ENCODE measurements at places on chromosomes 12 and 14. TPM values are rescaled to one million over a fixed set of nuclear protein-coding genes. Genes with fewer than 3 reads are reported as not detected.
A peak's percentile ranks its signal among the peaks of the same experiment; 100 is the strongest.

DNA sequence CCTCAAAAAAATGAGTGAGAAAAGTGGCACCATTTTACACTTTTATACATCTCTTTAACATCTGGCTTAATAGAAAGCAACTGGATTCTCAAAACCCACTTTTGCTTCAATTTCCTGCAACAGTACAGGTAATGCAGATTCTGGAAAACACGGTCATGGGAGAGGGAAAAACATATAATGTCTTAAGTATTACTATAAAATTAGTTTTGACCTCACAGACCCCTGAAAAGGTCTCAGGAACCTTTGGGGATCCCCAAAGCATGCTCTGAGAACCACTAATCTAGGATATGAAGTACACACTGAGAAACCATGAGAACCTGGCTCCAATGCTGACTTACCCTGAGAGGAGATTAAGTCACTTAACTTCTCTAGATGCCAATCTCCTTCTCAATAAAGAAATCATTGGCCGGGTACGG is 64.7 kb downstream of the PPP2R5E start:
- DNase-seq, result no peak

- no peak for DNase-seq
These were observed 321.4 kb upstream of the LRFN5 start for GRCh38 chr14:41285186-41285748.

DNA sequence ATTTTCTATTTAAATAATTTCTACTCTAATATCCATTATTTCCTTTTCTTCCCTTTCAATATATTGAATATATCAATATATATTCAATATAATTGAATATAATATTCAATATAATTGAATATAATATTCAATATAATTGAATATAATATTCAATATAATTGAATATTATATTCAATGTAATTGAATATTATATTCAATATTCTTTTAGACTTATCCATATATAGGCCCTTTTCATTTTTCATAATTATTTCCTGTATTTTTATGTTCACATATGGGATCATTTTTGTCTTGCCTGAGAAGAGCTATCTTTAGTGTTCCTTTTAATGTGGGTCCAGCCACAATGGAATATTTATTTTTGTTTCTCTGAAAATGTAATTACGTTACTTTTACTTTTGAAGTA is 88.9 kb upstream of the ESRRB start:
- DNase-seq, result no peak

DNA sequence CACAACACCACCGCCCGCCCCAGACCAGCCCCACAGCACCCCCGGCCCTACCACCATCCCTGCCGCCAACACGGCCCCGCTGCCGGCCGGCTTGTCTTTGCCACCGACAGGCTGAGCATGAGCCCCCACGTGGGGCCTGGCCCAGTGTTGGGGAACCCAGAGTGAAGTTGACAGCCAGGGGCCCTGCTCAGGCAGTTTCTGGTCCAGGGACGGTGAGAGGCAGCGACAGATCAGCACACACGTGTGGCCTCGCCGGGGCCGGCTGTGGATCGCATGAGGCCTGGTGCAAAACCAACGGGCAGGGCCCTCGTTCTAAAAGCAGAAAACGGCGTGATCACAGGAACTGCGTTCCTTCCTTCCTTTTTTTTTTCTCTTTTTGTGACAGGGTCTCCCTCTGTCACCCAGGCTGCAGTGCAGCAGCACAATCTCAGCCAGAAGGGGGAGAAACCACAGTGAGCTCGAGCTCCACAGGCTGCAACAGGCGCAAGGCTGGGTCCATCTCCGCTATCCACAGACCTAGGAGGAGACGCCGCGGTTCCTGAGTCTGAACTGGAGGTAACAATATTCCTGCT is 50.5 kb upstream of the FBRSL1 start:
- DNase-seq, result no peak

GRCh38 chr14:71659159-71659558 is 273.1 kb upstream of the RGS6 start:
- DNase-seq, result no peak

GRCh38 chr12:54272214-54272613 is 7.7 kb downstream of the CBX5 start:
- no peak for DNase-seq

DNA sequence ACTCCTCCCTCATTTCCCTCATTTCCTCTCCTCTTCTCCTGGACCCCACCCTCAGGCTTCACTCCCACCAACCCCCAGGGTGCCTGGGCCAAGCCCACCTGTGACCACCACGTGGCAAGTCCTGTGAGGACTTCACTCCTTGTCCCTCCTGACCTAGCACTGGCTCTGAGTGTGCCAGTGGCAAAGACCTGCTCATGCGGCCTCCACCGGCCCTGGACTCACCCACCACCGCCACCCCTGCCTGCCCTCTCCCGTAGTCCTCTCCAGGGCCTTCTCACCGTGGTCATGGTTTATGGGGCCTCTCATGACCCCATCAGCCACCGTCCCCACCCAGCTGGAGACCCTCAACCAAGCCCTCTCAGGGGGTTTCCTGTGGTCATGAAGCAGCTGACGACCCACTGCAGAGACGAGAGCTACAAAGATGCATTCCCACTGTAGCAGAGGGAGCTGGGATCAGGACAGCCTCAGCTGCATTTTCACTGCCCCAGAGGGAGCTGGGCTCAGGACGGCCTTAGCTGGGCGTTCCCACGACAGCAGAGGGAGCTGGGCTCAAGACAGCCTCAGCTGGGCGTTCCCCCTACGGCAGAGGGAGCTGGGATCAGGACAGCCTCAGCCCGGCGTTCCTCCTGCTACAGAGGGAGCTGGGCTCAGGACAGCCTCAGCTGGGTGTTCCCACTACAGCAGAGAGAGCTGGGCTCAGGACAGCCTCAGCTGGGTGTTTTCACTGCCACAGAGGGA is 3.2 kb upstream of the C14orf180 start:
- no peak for DNase-seq

GRCh38 chr12:72006766-72007165 is 68.1 kb downstream of the TPH2 start:
- DNase-seq, result no peak

GRCh38 chr14:102539544-102540314 is 30.2 kb upstream of the ANKRD9 start:
- peak; percentile 77 for DNase-seq

DNA sequence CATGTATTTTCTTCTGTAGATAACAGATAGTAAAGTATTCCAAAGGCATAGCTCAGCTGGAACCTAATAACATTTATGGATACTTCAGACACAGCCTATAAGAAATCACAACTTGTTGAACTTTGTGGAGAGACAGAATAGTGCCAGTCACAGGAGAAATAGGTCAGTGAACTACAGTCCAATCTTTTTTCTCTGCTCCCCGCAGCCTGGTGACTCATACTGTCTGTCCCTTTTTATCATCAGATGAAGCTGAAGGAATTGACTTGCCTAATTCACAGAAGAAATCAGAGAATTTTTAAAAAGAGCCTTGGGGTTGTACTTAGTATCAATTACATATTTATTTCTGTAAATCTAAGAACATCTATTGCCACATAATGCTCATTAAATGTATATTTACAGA is 222.3 kb downstream of the ALG10 start:
- no peak for DNase-seq

- DNase-seq, result no peak
These were observed 86.5 kb upstream of the FOXN3 start for GRCh38 chr14:89503431-89503996.

DNA sequence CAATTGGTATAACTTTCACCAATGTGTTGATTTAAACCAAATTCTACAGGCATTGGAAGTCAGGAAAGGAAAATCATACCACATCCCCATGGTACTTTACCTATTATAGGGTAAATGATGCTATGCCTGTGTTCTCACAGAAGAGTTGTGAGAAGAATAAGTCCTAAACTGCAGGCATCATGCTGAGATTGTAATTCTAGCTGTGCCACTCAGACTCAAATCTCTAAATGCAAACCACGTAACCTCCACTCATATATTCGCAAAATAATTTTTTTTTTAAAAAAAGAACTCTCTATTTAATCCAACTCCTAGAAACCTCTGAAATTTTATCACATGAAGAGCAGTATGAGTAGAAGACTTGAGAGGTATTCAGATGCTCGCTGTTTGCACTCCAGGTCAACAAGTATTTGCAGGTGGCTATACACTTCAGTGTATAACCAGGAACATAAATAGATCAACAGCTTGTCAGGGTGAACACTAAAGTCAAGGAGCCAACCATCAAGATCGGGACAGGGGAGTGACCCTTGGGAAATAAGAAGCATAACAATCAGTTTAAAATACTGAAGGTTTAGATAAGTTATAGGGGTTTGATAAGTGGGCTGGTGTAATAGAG is 110.1 kb downstream of the SLC25A21 start:
- DNase-seq, result no peak

- no peak for DNase-seq
These were observed 1115.7 kb downstream of the TMEM121 start for GRCh38 chr14:106642090-106642489.

- DNase-seq, result no peak
These were observed 32.8 kb upstream of the KLHL42 start for GRCh38 chr12:27747111-27747820.

DNA sequence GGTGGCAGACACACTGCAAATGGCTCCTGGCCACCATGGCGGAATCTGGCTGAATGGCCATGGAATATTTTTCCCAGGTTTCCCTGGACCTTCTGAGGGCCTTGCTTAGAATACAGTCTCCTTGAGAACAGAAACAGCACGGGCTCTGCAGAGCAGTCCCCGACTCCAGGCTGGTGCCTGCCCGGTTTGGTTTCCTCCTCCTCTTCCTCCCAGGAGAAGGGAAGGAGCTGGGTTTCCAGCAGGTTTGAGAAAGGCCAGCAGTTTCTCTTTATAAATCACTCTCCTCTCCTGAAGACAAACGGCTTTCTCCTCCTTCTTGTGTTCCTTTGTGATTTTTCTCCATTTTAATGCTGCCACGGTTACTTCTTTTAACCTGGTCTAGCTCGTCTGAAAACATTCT is 106.8 kb upstream of the RFLNA start:
- DNase-seq, result no peak

- no peak for DNase-seq
These were observed 149.2 kb downstream of the PHLDA1 start for GRCh38 chr12:75882421-75882820.

GRCh38 chr12:16881986-16882570 is 276.1 kb upstream of the LMO3 start:
- DNase-seq, result no peak

GRCh38 chr14:84707830-84708229 is 822.1 kb upstream of the FLRT2 start:
- DNase-seq, result no peak

- no peak for DNase-seq
These were observed 202.9 kb downstream of the AKAP6 start for GRCh38 chr14:32531942-32532515.

GRCh38 chr14:69657950-69658355 is 46.6 kb downstream of the SUSD6 start:
- no peak for DNase-seq

GRCh38 chr12:129706716-129707115 is 197.1 kb downstream of the TMEM132D start:
- DNase-seq, result no peak

GRCh38 chr12:58710901-58711300 is 209.4 kb downstream of the LRIG3 start:
- no peak for DNase-seq

DNA sequence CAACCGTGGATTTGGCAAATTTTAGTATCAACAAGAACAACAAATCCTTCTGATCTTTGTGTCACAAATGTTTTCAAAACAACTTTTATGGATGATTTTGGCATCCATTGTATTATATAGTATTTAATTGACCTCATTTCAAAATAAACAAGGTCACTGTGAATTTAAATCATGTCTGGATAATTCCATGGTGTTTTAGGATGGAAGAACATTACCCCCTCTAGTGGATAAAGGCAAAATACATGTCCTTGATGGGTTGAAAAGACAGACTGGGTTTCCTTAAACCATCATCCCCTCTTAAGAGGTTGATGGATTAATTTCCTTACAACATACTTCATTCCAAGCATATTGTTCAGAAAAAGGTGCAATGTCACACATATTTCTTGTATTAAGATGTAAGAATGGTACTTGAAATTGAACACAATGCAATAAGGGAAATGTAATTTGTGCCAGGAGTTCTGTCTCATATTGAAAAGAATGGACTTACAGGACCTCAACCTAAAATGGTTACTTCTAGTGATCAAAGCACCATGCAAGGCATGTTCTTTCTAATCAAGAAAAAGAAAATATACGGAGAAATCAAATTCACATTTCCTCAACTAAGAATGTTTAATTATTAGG is 352.0 kb downstream of the BCAT1 start:
- no peak for DNase-seq

- peak; percentile 47 for DNase-seq
These were observed 158.4 kb downstream of the FBXL14 start for GRCh38 chr12:1436015-1436414.

DNA sequence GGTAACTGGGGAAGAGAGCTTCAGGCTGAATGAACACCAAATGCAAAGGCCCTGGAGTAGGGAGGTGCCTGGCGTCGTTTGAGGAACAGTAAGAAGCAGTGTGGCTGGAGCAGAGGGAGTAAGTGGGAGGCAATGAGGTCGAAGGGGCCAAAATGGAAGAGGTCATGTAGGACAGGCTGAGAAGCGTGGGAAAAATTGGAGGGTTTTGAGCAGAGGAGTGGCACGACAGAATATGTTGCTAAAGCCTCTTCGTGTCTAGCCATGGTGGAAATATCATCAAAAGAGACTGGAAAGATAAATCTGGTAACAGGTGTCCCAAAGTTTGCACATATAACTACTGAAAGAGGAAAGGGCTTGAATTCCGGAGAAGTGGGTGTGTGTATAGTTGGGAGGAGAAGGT is 1.9 kb downstream of the TRIM9 start:
- no peak for DNase-seq

DNA sequence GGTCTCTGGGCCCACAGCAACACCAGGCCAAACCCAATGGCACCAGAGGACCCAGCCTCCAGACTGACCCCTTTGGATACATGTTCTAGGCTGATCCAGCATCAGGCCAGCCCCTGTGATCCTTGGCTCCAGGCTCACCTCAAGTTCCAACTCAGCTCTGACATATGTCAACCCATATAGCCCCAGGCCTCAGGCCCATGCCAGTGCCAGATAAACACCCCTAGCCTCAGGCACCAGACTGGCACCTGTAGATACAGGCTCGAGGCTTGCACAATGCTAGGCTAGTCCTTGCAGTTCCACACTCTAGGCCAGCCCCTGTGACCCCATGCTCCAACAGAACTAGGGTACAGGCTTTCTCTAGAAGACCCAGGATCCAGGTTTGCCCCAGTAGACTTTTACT is 287.5 kb downstream of the KCNC2 start:
- DNase-seq, result no peak

- no peak for DNase-seq
These were observed 190.8 kb upstream of the TMEM132C start for GRCh38 chr12:128076188-128076587.

- DNase-seq, result no peak
These were observed 45.2 kb upstream of the C14orf132 start for GRCh38 chr14:95993768-95994592.

- no peak for DNase-seq
These were observed 32.0 kb downstream of the ANAPC7 start for GRCh38 chr12:110371408-110372055.

The RFC5 gene
- total RNA-seq, result 5.2 TPM

The LPAR5 gene
- total RNA-seq, result 8.6 TPM

The DCN gene
- total RNA-seq, result 741 TPM

The LRRC10 gene
- total RNA-seq, result 50.8 TPM

The NEDD1 gene
- total RNA-seq, result 14.3 TPM

The TMEM121 gene
- total RNA-seq, result 4.0 TPM

The CEBPE gene
- total RNA-seq, result not detected

The OR2AP1 gene
- total RNA-seq, result not detected

The VWF gene
- 275 TPM for total RNA-seq

The FAM181A gene
- not detected for total RNA-seq

The SELPLG gene
- 4.1 TPM for total RNA-seq

The REP15 gene
- total RNA-seq, result 7.5 TPM

Data from left ventricle myocardium superior (tissue), 1 donor.